ENCODE measurements at places on chromosomes 2 and 18.
A peak's percentile ranks its signal among the peaks of the same experiment; 100 is the strongest.

DNA sequence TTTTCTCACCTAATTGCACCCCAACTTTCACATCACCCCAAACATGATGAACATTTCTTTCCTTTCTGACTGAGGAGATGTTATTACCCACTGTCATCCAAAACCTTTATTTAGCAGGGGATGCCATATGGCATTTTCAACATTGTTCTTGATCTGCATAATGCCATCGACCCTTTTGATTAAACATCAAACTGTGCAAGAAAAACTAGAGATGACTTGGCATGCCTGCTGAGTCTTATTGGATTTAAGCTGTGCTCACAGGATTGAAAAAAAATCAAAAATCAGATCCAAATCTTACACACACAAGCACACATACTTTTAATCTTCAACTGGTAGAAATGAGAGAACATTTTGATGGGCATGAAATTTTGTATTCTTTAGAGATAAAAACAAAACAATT, 536.0 kb downstream of the TMX3 start:
- no peak for DNase-seq

GRCh38 chr2:96521219-96521618, 15.3 kb upstream of the ARID5A start:
- DNase-seq: no peak

DNA sequence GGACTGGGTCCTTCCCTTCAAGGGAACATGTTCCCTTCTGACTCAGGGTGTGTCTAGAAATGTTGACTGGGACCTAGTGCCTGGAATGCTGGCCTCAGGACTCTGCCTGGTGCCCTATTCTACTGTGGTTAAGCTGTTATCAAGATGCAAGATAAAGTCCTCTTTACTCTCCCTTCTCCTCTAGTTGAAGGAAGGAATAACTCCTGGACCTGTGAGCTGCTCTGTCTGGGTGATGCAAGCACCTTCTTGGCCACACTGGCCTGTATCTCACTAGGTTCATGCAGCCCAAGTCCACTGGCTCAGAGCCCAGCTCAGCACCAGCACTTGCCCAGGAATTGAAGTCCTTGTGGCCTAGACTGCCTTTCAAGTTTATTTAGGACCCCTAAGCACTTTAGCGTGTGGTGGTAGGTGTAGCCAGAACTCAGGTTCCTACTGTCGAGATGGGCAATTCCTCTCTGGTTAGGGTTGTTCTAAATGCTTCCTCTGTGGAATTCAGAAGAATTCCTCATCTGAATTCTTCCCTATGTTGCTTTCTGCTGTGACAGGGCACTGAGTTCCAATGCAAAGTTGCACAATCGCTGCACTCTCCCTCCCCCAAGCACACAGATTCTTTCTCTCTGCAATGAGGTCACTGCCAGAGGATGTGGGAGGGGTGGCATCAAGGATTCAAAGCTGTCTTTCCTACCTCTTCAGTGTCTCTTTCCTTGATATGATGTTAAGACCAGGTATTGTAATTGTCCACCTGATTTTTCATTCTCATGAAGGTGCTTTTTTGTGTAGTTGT, 54.7 kb downstream of the VWC2L start:
- no peak for DNase-seq

GRCh38 chr2:118750959-118751565, 96.4 kb downstream of the EN1 start:
- DNase-seq: no peak

DNA sequence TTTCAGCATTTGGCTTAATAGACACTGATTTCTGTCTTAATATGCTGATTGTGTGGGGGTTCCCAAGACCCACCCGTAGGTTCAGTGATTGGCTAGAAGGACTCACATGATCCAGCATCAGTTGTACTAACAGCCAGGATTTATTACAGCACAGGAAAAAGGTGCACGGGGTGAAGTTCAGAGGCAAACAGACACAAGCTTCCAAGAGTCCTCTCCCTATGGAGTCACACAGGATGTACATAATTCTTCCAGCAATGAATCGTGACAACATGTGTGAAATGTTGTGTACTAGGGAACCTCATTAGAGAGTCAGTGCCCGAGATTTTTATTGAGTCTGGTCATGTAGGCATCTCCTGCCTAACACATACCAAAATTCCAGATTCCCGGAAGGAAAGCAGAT, 52.8 kb downstream of the GALNT1 start:
- no peak for DNase-seq

DNA sequence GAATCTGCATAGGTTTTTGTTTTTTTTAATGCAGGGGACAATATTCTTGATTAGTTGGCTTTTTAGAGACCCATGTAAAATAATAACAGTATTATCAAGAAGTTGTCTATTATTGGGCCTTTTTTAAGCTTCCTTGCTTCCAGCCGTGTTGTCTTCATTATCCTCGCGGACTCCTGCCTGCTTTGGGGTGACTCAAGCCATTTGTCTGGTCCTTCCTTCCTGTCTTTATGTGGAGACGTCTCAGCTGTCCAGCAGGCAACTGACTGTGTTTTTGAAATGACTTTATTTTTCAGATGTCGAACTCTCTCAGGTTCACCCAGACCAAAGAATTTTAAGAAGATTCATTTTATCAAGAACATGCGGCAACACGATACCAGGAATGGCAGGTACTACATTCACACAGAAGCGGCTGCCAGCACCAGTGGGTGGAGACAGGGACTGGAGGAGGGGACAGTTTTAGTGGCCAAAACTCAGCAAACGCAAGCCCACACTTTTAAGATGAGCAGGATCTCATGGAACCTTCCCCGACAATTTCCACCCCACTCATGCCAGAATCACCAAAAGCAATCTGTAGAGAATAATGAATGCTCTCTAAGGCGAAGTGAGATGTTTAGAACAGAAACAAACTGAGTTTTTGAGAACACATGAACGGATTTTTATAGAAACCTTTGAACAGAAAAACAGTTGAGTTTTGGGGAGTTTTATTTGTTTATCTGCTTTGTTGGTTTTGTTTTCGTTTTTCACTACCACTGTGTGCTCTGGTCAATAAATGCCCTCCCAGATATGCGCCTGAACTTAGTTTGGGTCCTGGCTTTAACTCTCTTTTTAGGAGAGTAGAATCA, 59.1 kb downstream of the CABLES1 start:
- peak; percentile 61 for DNase-seq

- DNase-seq: no peak
These were observed 13.4 kb upstream of the ACOXL start for GRCh38 chr2:110718990-110719389.

GRCh38 chr2:218021536-218022071, 18.8 kb upstream of the TNS1 start:
- DNase-seq: no peak

- DNase-seq: no peak
These were observed 69.2 kb downstream of the TNS1 start for GRCh38 chr2:217933617-217933993.

DNA sequence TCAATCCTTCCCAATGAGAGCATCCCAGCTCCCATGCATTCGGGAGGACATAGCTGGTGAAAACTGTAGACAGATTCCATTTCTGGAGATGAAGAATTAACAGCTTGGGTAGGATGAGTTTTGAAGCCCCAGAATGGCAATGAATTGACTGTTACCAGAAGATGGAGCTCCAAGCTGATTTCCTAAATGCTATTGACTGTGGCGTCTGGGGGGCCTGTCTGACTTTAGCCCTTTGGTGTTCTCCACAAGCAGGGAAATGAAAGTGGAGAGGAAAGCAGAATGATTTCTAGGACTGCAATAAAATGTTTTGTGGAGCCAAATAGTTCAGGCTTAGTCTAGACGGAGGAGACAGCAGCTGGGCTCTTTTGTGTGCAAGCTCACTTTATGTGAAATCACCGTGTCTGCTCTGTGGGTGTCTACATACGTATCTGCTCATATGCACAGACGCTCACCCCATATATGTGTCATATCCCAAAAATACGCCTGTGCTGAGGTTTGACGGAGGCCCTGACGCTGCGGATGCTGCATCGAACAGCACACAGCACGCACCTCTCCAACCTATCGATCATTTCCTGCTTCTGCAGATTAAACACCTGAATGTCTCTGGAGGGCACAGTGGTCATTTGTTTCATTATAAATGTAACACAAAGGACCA, 166.4 kb upstream of the PXDN start:
- no peak for DNase-seq

- no peak for DNase-seq
These were observed 29.5 kb upstream of the ZNF396 start for GRCh38 chr18:35406666-35407065.

DNA sequence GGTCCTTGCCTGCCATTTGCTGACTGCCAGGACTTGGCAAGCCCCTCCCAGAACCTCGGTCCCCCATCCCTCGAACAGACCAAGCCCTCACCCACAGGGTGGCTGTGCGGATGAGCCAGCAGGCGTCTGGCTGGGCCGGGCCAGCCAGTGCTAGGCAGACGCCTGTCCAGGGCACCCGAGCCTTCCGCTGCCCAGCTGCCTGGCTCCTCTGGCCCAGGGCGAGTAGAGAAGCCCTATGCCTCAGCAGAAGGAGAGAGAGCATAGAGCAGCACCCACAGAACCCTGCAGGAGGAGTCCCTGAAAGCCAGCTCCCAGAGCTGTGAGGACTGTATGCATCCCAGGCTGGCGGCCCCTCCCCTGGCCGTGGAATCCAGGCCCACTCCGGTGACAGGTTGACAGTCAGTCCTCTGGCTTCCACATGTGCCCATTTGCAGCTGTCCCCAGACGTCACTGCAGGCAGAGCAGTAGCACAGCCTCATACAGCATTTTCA, 62.1 kb upstream of the GLI2 start:
- no peak for DNase-seq

- DNase-seq: no peak
These were observed 43.7 kb downstream of the AGAP1 start for GRCh38 chr2:235537587-235537986.

GRCh38 chr2:47007223-47007825, 91.7 kb upstream of the MCFD2 start:
- DNase-seq: no peak

GRCh38 chr2:3217646-3218045, 160.0 kb downstream of the EIPR1 start:
- no peak for DNase-seq

- DNase-seq: no peak
These were observed 39.8 kb upstream of the ALPP start for GRCh38 chr2:232338759-232339106.

Data from MM.1S (cell line).